ENCODE measurements at places on chromosomes 12 and 14.
A peak's percentile ranks its signal among the peaks of the same experiment; 100 is the strongest.

- peak; percentile 91 for DNase-seq
These were observed 890 bp upstream of the KIF26A start for GRCh38 chr14:104137297-104138097.

DNA sequence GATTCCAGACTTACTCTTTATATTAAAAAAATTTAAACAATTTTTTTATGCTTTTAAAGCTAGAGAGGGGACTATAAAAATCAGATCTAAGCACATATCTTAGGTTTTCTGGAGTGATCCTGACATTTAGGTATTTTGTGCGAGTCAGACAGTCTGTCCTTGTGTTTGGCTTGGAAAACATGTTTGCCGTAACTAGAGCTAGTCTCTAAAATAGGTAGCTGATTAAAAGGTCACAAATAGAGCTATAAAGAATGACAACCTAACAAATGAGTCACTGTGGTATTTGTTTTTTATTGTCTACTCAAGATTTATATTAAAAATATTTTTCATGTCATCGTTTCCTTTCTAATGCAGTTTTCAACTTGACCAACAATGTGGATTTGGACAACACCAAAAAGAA is 73.4 kb downstream of the MNAT1 start:
- no peak for DNase-seq

- no peak for DNase-seq
These were observed 3.8 kb downstream of the RAPGEF3 start for GRCh38 chr12:47754881-47755280.

DNA sequence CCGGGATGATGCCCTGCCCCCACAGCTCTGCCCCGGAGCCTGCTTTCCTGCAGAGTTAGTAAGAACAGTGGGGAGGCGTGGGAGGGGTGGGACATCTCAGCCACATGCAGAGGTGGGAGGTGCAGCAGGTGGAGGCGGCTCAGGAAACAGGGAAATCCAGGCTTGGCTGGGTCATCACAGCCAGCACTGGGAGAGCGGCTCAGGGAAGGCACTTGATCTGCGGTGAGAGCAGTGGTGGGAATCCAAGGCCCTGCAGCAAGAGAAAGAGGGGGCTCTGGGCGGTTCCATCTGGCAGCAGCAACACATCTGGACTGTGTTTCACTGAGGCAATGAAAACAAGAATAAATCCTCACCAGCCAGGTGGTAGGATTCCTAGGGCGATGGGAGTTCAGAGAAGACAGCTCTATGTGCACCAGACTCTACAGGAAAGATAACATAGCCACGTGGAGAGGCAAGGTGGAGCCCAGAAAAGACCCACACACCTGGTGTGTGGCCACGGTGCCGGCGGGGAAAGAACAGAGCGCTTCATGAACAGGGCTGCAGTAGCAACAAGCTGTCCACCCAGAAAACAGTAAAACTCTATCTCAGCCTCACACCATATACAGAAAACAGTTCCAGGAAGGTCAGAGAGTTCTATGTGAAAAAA is 57.6 kb downstream of the CCDC85C start:
- peak; percentile 43 for DNase-seq

DNA sequence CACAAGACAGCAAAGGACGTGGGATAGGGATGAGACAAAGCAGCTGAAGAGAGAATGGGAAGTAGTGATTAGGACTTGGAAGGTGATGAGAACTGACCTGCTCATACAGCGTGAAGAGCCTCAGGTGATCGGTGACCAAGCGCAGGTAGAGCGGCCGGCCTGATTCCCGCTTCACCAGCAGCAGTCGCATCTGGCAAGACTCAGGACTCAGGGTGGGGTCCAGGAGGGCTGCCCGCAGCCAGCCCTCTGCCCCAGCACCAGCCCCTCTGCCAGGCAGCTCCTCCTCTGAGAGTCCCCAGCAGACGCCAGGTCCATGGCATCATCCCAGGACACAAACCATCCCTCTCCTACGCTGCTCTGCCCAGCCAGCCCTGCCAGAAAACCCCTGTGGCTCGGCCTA is 30.8 kb downstream of the TEP1 start:
- DNase-seq: no peak

- DNase-seq: no peak
These were observed 3.9 kb downstream of the CD163 start for GRCh38 chr12:7499636-7500035.

- DNase-seq: no peak
These were observed 95.5 kb upstream of the PDE3A start for GRCh38 chr12:20272801-20273200.

DNA sequence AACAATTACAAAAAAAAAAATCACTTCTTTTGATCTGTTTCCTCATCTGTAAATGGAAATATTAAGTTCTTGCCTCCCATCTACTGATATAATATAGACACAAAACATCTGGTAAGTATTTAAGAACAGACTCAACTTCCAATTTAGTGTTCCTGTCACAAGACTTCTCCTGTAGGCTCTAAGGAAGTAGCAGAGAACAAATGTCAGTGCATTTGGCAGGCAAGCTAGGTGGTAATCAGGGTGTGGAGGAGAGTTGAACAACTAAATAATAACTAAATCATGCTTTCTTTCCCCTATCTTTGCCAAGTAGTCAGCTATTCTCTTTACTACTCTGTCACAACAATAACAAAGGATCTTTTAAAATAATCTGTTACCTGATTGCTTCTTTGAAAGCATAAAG is 22.1 kb downstream of the BAZ1A start:
- DNase-seq: no peak

GRCh38 chr12:52575256-52575655 is 1.6 kb upstream of the KRT74 start:
- no peak for DNase-seq

DNA sequence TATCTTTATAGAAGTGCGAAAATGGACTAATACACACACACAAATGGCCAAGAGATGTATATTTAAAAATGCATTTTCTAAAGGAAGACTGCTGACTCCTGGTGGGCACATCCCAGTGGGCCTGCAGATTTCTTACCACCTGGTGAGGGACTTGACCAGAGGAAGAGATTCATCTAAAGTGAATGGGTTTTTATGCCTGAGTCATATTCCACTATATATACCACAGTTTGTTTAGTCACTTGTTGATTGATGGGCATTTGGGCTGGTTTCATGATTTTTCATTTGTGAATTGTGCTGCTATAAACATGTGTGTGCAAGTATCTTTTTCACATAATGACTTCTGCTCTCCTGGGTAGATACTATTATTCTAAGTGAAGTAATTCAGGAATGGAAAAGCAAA is 277.3 kb downstream of the SLC16A7 start:
- DNase-seq: no peak

- peak; percentile 60 for DNase-seq
These were observed 283.3 kb upstream of the PWP1 start for GRCh38 chr12:107402041-107403022.

GRCh38 chr14:100867631-100868315 is 35.7 kb downstream of the RTL1 start:
- DNase-seq: no peak

- DNase-seq: peak; percentile 7
These were observed 525 bp upstream of the FAR2 start for GRCh38 chr12:29148596-29148910.

GRCh38 chr12:17609153-17609552 is 480.8 kb downstream of the RERGL start:
- DNase-seq: no peak

- no peak for DNase-seq
These were observed 13.2 kb downstream of the KCNH3 start for GRCh38 chr12:49552014-49552413.

GRCh38 chr14:83356080-83356479 is 1822.4 kb upstream of the SEL1L start:
- no peak for DNase-seq

GRCh38 chr12:90396556-90396955 is 558.4 kb downstream of the CCER1 start:
- no peak for DNase-seq

DNA sequence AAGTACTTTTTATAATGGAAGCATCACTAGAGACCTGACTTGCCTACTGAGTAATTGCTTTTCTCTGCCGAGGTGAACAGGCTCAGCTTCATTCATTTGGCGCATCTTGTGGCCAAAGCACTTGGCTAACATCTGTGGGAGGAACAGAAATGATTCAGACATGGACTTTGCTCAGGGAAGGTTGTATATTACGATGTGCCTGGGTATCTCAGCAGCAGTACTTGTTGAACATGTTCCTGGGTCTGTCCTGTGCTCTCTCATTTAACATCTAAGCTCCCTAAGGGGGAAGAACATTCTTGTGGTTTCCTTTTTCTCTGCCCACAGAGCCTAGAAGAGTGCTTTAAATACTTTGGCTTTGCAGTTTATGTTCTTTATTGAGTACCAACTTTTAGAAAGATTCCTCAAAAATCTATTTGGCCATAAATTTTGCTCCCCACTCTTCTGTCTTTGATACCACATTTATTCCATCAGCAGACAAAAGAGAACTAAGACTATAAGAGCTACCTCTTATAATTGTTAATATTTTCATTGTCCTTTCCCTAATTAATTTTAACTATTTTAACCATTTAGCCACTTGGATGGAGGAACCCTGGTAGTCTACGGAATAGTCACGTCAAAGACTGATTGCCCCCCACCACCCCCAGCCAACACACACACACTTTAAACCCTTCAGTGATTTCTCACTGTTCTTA is 101.2 kb upstream of the EGLN3 start:
- no peak for DNase-seq

DNA sequence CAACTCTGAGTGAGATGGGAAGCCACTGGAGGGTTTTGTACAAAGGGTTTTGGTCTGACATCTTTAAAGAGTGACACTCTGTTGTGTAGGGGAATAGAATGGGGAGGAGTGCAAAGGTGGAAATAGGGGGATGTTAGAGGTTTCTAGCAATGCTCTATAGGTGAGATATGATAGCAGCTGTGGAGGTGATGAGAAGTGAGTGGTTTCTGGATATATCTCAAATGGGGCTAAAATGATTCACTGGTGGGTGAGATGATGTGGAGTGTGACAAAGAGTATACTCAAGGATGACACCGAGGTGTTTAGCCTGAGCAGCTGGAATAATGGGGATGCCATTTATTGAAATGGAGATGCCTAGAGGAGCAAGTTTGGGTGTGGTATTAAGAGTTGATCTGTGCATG is 426.4 kb downstream of the PCNX1 start:
- no peak for DNase-seq

DNA sequence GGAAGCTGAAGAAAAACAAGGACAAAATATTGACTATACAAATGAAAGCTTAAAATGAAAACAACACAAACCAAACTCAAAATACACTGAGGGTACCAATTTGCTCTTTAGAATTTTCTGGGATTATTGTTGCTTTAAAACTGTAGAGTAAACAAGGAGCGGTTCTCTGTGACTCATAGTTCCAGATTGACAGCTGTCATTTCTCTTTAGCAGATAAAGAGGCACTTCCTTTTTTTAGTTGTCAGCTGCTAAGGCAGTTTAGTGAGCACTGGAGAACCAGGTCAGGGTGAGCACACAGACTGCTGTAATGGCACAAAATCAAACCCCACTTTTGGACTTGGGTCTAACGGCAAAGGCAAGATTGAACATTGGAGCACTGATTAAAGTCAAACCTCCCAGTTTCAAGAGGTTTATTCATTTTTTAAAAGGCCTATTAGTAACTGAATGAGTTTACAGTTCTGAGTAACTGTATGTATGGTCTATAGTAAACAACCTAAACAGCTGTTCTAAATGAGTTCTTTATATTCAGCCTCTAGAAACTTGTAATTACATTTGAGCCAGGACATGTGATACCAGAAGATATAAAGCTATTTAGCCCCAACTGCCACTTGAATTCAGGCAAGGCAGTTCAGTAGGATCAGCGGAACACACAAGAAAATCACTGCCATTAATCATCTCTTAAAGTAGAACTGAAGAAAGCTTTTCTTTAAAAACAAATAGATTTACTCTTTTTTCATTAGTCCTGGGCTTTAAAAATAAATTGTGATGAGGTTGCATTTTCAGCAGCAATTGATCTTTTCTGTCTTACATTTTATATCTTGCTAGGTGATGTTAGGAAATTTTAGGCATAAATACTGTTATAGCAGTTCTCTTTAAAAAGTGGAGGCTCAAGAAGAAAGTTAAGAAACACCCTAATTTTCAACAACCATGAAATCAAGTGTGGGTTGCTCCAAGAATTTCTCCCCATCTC is 71.7 kb upstream of the PRICKLE1 start:
- DNase-seq: no peak

DNA sequence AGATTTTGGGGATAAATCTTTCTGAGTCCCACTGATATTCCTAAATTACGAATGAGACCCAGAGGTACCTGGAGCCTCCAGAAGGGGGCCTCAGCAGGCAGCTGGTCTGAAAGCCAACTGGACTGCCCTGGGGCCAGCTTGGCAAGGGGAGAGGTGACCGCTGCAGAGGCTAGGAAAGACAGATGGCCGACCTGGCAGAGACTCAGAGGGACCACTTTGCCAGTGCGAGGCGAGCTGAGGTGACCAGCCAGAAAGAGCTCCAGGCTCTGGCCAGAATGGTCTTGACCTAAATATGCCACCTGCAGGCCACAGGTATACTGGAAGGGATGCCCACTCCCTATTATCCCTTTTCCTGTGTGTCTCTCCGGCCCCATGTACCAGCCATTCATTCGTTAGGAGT is 256.8 kb upstream of the GARIN6 start:
- peak; percentile 49 for DNase-seq

GRCh38 chr14:50620341-50620740 is 47.8 kb downstream of the SAV1 start:
- DNase-seq: no peak

GRCh38 chr14:51614707-51615106 is 37.0 kb upstream of the FRMD6 start:
- no peak for DNase-seq

DNA sequence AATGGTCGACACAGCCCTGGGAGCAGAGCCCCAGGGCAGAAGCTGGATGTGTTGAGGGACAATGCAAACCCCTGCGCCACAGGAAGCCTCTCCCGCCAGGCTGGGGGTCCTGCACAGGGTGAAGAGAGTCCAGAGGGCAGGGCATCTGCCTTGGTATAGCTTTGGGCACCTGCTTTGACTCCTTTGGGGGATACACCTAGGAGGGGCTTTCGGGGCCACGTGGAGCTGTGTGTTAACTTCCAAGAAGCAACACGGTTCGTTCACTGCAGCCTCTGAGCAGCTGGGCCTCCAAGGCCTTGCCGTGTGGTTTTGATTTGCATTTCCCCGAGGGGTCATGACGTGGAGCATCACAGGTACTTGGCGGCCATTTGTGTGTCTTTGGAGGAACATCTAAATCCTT is 5.8 kb upstream of the PUS1 start:
- no peak for DNase-seq

- DNase-seq: no peak
These were observed 34.8 kb downstream of the TMCC3 start for GRCh38 chr12:94615260-94616181.

DNA sequence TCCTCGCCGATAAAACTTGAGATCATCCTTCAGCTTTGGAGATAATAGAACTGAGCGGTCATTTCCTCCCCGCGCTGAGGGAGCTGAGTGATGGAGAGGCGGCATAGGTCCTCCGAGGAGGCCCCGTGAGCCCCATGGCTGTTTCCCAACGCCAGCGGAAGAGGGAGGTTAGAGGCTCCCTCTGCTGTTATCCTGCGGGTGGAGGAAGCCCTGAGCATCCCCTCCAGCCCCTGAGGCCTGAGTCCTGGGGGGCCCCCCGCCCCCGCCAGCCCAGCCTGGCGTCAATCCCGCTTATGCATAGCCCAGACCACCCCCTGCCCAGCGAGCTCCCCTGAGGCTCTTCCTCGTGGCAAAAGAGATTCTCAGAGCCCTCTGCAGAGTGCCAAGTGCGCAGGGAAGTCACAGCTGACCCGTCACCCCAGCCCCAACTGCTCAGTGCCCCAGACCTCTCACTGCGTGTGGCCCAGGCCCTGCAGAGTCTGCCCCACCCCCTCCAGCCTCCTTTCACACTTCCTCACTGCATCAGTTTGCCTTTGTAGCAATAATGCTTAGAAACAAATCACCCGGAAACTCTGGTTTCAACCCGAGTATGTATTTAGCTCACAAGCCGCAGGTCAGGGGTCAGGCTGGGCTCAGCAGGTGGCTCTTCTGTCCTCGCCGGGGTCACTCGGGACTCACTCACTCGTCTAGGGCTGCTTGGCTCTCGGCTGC is 44.7 kb upstream of the GALNT9 start:
- no peak for DNase-seq
